Activated T-cell treated with anti-CD3 and anti-CD28 coated beads, Interleukin-2, amount 50 U/mL, for 24 hours (primary cell): ENCODE measurements at places on chromosomes 7 and 10.

DNA sequence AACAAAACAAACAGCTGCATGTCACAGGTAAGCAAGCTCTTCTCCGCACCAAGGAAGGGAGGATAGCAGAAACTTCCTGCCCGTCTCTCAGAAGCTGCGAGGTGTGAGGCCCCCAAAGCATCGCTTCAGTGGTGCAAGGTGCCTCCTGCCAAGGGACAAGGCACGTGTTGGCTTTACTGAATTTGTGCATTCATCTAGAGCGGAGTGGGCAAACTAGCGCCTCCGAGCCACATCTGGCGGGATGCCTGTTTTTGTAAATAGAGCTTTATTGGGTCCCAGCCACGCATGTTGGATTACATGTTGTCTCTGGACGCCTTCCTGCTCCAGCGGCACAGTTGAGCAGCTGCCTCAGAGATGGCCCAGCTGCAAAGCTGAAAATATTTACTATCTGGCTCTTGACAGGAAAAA, 27.7 kb downstream of the PHYH start:
- no peak for DNase-seq

- DNase-seq, result peak; percentile 48
Measured at GRCh38 chr10:100341953-100342626, 4.9 kb upstream of the SCD start.

GRCh38 chr10:33094263-33095051, 136.4 kb upstream of the ITGB1 start:
- no peak for DNase-seq

DNA sequence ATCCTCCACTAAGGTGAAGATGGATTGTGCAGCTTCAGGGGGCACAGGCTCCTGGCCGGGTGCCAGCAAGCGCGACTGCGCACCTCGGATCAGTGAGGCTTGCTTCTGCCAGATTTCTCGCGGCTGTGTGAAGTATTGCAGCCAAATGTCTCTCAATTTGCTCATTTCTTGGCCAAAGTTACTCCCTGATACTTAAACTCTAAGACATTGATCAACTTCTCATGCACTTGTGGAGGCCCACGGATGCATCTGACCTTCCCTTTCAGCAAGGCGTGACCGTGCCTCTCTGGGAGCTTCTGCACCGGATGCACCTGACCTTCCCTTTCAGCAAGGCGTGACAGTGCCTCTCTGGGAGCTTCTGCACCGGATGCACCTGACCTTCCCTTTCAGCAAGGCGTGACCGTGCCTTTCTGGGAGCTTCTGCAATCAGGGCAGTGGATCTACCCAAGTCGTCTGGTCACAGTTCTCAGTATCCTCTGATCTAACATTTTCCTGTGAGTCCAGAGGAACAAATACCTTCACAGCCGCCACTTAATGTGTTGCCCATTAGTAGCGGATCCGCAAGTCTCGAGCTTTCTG, 248.3 kb downstream of the ADARB2 start:
- no peak for DNase-seq

GRCh38 chr10:104935656-104936055, 294.6 kb downstream of the SORCS3 start:
- no peak for DNase-seq

GRCh38 chr7:149071641-149072437, 18.7 kb downstream of the ZNF786 start:
- DNase-seq, result peak; percentile 70

GRCh38 chr10:24887855-24888231, 64.6 kb downstream of the PRTFDC1 start:
- DNase-seq, result no peak

- DNase-seq, result no peak
Measured at GRCh38 chr7:46123-46829, 146.1 kb upstream of the FAM20C start.

- no peak for DNase-seq
Measured at GRCh38 chr7:106166651-106167342, 54.7 kb upstream of the SYPL1 start.

- DNase-seq, result no peak
Measured at GRCh38 chr7:45686441-45687184, 112.4 kb downstream of the ADCY1 start.

GRCh38 chr7:93232673-93233018, 480 bp downstream of the VPS50 start:
- no peak for DNase-seq

DNA sequence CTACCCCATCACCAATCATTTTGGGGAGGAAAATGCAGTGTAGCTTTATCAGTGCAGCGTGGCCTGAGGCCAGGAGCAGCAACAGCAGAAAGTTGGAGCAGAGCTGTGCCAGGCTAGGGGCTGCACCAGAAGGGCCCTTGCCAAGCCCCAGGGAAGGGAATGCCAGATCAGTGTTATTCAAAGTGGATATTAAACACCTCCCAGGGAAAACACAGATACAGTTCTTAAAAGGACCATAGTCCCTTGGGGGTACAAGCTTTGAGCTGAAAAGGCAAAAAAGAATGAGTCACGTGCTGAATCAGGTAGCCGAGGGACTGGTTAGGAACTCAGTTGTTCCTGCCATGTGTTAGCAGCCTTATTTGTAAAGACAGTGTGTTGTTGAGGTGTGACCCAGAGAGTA, 54.0 kb downstream of the GSDME start:
- DNase-seq, result no peak

DNA sequence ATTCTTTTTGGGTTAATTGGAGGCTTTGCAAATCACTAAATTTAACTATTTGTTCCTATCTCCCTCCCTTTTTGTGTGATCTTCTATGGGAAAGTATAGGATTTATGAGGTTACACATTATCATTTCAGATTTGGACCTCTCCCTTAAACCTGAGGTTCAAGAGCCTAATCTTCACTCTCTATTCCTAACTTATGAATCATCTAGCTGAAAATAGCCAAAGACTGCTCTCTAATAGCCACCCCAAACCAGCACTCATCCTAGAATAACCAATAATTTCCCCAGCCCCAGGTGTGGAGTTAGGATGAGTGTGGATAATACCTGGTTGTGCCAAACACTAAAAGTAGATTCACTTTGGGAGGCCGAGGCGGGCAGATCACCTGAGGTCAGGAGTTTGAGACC, 499.2 kb downstream of the GFRA1 start:
- no peak for DNase-seq

- no peak for DNase-seq
Measured at GRCh38 chr7:106201164-106201563, 83.6 kb downstream of the NAMPT start.

DNA sequence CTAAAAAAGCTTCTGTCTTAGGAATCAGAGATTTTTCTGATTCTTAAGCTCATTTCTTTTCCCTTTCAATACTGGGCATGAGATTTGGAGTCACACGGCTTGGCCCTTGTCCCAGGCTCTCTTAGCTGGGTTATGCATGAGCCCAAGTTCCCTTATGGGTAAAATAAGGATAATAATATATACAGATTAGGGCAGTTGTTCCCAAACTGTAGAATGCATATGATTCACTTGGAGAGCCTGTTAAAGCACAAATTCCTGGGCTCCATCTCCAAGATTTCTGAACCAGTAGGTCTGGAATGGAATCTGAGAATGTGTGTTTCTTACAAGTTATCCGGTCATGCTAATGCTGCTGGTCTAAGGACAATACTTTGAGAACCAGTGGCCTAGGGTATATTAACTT, 154.0 kb downstream of the REEP3 start:
- no peak for DNase-seq

GRCh38 chr10:58209669-58210068, 58.0 kb downstream of the IPMK start:
- no peak for DNase-seq

DNA sequence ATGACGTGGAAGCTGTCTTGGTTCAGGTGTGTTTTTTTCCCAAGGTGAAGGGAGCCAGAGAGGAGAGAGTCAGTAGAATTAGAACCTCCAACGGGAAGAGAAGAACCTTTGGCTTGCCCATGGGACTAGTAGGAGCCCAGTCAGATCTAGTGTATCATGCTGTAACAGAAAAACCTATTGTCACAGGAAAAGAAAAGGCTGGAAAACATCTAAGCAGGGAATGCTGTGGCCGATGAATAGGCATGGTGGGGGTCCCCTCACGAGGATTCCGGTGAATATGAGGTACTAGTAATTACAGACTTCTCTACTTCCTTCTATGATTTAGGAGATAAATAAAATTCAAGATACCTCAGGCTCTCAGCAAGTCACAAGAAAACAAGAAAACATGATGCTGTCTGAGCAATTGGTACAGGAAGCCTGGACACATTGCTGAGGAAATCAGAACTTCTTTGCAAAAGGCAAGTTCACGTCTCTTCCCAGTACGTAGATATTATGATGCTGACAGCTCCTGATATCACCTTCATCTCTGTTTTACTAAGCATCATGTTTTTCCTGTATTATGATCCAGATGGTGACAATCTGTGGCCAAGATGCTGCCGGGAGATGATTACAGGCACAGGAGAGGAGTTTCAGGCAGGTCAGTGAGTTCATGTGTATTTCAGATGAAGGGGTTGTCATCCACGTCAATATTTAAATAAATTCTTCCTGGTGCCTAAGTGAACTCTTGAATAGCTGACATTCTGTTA, 54.3 kb upstream of the NPY start:
- DNase-seq, result no peak

DNA sequence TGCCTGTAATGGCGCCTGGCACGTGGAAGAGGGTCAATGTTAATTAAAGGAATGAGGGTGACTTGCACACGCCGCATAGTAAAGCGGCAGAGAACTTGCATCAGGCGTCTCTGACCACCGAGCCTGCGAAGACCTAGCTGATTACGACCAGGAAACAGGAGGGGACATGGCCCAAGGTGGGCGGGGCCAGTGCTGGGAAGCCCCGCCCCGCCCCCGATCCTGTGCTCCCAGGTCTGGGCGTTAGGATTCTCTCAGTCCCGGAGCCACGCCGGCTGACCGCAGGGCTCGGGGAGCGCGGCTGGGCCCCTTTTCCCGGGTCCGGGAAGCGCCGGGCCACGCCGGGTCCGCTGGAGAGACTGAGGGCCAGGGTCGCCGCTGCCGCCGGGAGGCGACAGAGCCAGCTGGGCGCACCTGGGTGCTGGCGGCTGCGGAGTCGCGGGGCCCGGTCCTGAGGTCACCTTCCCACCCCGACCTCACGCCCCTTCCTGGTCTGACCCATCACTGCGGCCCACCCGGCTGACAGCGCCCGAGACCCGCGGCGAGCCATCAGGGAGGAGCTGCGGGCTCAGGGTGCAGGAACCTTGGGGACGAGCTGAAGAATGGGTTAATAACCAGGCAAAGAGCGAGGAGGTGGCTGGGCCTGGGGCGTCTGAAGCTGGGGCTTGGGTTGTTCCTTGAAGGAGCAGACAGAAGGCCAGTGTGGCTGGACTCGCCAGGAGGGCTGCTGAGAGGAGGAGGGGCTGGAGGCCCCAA, 23.0 kb upstream of the GRID1 start:
- DNase-seq, result peak; percentile 68
